Osteoblast (primary cell): ENCODE measurements at places on chromosomes 2 and 18. TPM values are rescaled to one million over a fixed set of nuclear protein-coding genes. Genes with fewer than 3 reads are reported as not detected.

DNA sequence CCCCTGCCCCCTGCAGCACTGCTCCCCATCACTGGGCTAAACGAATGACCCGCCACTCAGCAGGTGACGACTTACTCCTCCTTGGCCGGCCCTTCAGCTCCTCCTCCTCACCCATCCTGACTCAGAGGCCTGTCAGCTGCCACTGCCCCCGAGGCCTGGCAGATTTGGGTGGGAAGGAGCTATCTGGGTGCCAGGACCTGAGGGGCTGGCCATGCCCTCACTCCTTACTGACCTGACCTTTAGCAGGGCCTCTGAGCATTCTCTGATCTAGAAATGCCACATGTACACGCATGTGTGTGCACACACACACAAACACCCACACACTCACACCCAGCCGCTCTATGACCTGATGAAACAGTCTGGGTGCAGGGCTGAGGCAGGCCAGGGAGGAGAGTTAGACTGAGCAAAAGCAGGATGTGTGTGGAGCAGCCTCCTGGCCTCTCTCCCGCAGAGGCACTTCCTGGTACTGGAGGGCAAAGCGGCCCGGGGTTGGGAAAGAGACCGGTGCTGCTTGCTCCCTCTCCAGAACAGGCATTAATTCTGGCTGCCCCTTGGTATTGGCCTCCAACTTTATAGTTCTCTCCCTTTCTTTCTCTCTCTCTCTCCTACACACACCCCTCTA lies 68.0 kb downstream of the ZFP36L2 start:
- no peaks in the 10 kb centered on the region for H3K27me3 ChIP-seq
- DNase-seq = peak; percentile 95
- no peaks in the 10 kb centered on the region for H3K36me3 ChIP-seq
- H3K27ac ChIP-seq = peak overlapping the region; percentile 94

DNA sequence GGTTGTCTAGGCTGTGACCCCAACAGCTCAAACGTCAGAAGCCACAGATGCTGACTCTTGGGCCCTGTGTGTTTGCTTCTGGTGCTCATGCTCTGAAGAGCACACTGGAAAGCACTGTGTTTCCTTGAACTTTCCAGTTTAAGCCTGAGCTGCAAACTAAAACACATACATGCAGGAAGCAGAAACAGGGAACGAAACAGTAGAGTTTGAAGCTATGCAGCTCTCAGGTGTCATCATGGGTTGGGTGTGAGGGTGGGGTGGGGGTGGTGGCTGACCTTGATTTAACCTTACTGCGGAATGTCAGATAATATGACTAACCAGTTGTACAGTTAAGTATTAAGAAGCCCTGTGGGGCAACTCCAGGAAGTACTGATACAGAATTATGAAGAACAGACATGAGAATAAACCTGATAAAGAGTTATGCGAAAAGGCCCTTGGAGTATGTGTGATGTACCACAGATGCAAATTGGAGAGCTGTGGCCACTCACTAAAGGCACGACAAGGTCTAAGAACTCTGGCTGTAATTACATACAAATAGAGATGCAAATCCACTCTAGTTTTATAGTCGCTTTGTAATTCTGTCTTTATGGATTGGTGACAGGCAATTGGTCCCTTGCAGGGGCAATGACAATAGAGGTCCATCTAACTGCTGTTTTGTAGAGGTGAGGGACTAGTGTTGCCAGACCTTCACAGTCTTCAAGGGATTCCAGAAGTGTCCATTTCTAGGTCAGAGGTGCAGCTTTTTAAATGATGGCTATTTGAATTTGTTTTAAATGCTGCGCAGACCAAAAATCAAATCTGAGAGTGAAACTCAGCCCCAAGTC lies 273.1 kb downstream of the NAPG start:
- H3K4me1 ChIP-seq = no peaks in the 10 kb centered on the region
- H3K27ac ChIP-seq = no peak overlapping the region
- H3K4me3 ChIP-seq = no peak overlapping the region
- H3K36me3 ChIP-seq = no peaks in the 10 kb centered on the region

- no peak overlapping the region for H3K4me3 ChIP-seq
- no peaks in the 10 kb centered on the region for H3K36me3 ChIP-seq
- H3K27ac ChIP-seq = no peak overlapping the region
Observed at GRCh38 chr18:57273194-57273593, 79.2 kb upstream of the ST8SIA3 start.

DNA sequence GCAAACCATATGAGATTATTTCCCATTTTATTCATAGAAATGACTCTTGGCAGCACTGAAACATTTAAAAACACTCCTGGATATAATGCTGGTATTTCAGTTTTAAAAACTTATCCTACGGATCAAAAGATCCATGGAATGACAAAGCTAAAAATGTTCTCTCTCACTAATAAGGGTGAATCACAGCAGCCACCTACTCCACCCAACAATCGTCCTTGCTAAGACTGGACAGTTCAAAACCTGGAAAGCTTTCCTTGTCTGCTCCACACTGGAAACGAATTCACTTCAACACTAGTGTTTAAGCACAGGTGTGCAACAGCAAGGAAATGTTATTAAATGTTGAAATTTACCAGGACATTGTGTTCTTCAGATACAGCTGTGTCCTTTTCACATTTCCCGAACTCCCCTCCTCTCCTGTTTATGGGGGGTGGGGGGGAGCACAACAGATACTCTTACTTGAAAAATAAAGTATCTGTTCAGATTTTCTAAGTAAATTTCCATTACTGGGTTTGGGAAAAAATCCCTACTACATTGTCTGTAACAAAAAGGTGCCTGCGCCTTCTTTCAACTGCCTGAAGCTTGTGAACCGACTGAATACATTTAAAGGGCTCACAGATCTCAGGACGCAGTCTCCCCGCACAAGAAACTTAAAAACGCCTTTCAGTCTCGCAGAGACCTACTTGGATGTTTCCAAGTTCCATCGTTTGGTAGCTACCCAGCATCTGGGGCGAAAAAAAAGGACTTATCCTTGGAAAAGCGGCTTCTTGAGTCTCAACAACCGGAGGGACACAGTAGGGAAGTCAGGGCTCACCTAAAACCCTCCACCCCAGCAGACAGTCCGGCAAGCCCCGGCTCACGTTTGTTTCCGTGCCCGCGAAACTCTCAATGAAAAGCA lies 1.3 kb downstream of the YWHAQ start:
- H3K27me3 ChIP-seq = no peaks in the 10 kb centered on the region
- peak overlapping the region; percentile 88 for H3K4me3 ChIP-seq
- peak; percentile 89 for DNase-seq
- peaks cover 20% of the 10 kb centered on the region for H3K36me3 ChIP-seq
- H3K4me1 ChIP-seq = peaks cover 34% of the 10 kb centered on the region

GRCh38 chr18:79874553-79875530 lies 76.6 kb downstream of the SLC66A2 start:
- H3K27me3 ChIP-seq = peaks cover 16% of the 10 kb centered on the region
- no peaks in the 10 kb centered on the region for H3K4me1 ChIP-seq
- H3K36me3 ChIP-seq = no peaks in the 10 kb centered on the region
- no peak overlapping the region for H3K4me3 ChIP-seq

DNA sequence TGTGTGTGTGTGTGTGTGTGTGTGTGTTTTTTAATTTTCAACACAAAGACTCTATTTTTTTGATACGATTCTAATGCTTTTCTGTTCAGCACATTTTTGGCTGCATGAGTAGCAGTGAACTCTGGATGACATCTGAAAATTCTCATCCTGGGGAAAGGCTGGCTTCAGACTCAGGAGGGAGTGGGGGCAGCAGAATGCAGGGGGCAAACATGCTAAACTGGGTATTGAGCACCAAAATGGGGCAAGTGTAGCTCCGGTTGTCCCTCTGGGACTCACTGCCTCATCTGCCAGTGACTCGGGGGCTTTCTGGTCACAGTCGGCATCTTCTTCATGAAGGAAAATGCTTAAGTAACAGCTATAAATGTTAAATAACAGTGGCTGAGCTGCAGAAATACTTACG lies 116.8 kb upstream of the PID1 start:
- no peaks in the 10 kb centered on the region for H3K27me3 ChIP-seq
- H3K4me3 ChIP-seq = no peak overlapping the region
- H3K36me3 ChIP-seq = no peaks in the 10 kb centered on the region
- no peak overlapping the region for H3K27ac ChIP-seq
- no peak for DNase-seq

- peak; percentile 84 for DNase-seq
- no peak overlapping the region for H3K27ac ChIP-seq
- H3K27me3 ChIP-seq = no peaks in the 10 kb centered on the region
Observed at GRCh38 chr2:28364610-28365009, 28.0 kb upstream of the FOSL2 start.

DNA sequence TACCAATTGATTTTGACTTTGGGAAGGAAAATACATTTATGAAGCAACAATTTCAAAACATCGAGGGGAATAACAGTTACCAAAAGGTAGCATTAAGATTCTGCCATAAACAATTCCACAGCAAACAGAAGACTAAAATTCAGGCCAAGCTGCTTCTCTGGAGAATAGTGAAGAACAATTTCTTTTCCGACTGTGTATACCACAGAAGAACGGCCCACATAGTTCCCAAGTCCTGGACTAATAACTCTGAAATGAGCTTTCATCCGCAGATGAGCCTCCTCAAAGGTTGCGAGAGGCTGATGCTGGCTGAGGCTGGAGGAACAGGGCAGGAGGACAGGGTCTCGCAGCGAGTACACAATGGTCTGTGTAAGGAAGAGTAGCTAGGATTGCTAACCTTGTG lies 278.9 kb upstream of the TCF4 start:
- H3K36me3 ChIP-seq = no peaks in the 10 kb centered on the region
- no peak overlapping the region for H3K4me3 ChIP-seq
- H3K4me1 ChIP-seq = peaks cover 25% of the 10 kb centered on the region
- H3K27me3 ChIP-seq = no peaks in the 10 kb centered on the region
- DNase-seq = no peak
- H3K27ac ChIP-seq = no peak overlapping the region

DNA sequence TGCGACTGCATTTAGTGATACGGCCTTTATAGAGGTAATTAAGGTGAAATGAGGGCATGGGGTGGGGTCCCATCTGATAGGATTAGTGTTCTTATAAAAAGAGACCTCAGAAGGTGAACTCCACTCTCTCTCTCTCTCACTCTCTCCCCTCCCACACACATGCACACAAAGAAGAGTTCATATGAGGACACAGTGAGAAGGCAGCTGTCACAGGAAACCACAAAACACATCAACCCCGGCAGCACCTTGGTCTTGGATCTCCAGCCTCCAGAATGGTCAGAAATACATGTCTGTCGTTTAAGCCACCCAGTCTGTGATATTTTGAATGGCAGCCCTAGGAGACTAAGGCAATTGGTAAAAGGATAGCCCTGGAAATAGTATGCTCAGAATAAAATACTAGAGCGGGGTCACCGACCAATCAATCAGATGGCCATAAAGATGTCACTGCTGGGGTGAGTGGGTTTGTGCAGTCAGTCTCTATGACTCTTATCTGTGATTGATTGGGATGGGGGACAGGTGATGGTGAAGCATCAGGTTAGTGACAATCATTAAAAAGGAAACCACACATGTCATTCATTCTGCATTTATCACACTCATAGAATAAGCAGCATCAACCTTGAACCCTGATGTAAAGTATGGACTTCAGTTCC lies 118.9 kb upstream of the POU3F3 start:
- no peak for DNase-seq
- H3K27ac ChIP-seq = no peak overlapping the region
- no peak overlapping the region for H3K4me3 ChIP-seq
- H3K4me1 ChIP-seq = no peaks in the 10 kb centered on the region

GRCh38 chr2:221429741-221430491 lies 142.2 kb downstream of the EPHA4 start:
- no peaks in the 10 kb centered on the region for H3K27me3 ChIP-seq

The MC2R gene
- total RNA-seq = not detected in 2 replicates

The SS18 gene
- 120 and 132 TPM in 2 replicates for total RNA-seq

The ESPNL gene
- 1.8 and 9.8 TPM in 2 replicates for total RNA-seq

The C1QL2 gene
- not detected in 2 replicates for total RNA-seq

The PLGLB1 gene
- total RNA-seq = 1.8 and 2.9 TPM in 2 replicates

The PKDCC gene
- total RNA-seq = 1.2 and 4.0 TPM in 2 replicates

The STON1 gene
- 15.6 and 15.9 TPM in 2 replicates for total RNA-seq

The ALKAL2 gene
- total RNA-seq = not detected in 2 replicates
